ENCODE measurements at places on chromosomes 11 and 22.

- no peak for DNase-seq
Measured at GRCh38 chr11:31005202-31005601, 364.3 kb downstream of the DCDC1 start.

DNA sequence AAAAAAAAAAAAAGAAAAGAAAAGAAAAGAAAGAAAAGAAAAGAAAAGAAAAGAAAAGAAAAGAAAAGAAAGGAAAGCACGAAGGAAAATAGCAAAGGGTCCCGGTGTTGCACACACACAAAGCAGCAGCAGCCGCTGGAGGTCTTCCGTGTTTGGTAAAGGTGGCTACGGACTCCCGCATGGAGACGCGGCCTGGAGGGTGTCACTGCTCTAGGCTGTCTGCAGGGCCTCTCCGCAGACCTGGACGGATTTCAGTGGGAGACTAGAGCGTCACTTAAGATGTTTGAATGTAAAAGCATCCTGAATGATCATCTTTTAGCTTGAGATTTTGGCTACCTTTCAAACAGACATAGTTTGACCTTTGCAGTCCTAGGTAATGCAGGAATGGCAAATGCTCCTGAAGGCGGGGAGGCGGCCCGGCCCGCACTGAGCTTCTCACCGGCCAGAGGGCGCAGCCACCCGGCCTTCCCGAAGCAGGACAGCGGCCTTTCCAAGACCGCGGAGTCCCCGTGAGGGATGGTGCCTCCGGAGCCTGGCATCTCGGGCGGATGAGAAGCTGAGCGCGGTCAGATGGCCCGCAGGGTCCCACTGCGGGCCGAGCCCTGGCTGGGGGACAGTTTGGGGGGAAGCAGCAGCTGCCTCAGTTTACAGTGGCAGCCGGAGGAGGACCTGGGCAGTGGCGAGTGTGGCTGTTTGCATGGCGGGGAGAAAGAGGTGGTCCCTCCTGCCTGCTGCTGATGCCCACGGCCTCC lies 18.5 kb downstream of the KRTAP5-5 start:
- no peak for DNase-seq

- DNase-seq: no peak
Measured at GRCh38 chr11:7079545-7080135, 9.2 kb upstream of the RBMXL2 start.

DNA sequence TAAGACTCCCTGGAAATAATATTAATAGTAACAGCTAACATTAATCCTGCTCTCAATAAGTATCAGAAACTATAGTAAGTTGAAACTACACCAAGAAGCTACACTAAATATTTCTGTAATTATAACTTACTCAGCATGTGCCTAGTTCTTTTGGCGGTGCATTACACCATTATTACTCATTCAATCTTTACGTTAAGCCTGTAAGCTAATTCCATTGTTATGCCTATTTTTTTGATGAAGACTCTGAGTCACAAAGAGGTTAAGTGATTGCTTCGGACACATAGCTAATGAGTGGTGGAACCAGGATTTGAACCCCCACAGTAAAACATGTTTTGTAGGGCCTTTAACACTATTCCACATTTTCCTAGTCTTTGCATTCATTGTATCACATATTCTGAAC lies 111.6 kb downstream of the RASSF10 start:
- no peak for DNase-seq

- DNase-seq: no peak
Measured at GRCh38 chr11:26442131-26442530, 110.2 kb downstream of the ANO3 start.

GRCh38 chr22:31719850-31720471 lies 30.0 kb downstream of the PRR14L start:
- DNase-seq: no peak

DNA sequence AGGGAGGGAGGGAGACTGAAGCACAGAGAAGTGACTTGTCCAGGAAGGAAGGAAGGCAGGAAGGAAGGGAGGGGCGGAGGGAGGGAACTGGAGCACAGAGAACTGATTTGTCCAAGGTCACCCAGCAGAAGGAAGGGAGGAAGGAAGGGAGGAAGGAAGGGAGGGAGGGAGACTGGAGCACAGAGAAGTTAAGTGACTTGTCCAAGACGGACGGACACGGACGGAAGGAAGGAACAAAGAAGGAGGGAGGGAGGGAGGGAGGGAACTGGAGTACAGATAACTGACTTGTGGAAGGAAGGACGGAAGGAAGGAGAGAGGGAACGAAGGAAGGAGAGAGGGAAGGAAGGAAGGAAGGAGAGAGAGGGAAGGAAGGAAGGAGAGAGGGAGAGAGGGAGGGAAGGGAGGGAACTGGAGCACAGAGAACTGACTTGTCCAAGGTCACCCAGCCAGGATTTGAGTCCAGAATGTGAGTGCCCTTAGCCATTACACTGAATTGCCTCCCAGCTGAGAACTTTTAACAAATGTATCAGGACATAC lies 1.5 kb downstream of the SLC35F2 start:
- DNase-seq: no peak

GRCh38 chr22:36514766-36515165 lies 7.9 kb upstream of the FOXRED2 start:
- DNase-seq: no peak

DNA sequence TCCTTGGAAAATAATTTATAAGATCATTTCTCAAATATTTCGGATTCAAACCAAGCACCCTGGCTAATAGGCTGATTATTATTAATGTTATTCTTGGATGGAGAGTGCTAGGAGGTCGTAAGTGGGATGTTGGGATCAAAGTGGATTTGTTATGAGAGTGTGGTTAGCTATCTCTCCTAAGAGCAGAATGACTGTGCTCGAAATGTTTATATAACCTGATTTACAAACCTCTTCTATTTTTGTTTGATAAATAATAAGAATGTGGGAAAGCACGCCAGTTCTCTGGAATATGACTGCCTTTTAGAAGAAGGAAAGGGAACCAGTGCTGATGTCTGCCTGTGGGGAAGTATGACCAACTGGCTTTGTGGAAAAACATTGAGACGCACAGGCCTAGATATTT lies 527.5 kb downstream of the NTM start:
- DNase-seq: no peak

GRCh38 chr11:117931971-117932370 lies 2.8 kb upstream of the TMPRSS13 start:
- DNase-seq: peak; percentile 85

DNA sequence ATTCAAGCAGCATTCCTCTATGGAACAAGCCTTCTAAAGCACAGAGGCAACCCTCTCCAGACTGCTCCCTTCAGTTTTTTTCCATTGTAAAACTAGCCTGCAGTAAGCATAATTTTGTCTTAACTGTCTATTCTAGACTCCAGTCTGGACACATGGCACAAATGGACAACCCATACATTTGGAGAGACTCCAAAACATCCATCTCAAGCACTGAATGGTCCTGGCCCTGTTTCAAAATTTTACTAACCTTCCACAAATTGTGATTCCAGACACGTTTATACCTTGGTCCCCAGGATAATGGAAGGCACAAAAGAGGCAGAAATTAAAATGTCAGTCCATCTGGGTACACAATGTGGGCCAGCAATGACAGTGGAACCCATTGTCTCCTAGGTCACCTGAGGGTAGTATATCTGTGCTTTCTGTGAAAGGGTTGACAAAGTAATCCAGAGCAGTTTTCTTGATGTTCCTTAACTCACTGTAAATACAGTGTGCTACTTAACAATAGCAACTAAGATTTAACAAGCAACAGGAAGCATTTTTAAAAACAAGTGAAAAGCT lies 16.2 kb upstream of the SESN3 start:
- no peak for DNase-seq

GRCh38 chr11:23780231-23780630 lies 716.6 kb upstream of the LUZP2 start:
- no peak for DNase-seq

DNA sequence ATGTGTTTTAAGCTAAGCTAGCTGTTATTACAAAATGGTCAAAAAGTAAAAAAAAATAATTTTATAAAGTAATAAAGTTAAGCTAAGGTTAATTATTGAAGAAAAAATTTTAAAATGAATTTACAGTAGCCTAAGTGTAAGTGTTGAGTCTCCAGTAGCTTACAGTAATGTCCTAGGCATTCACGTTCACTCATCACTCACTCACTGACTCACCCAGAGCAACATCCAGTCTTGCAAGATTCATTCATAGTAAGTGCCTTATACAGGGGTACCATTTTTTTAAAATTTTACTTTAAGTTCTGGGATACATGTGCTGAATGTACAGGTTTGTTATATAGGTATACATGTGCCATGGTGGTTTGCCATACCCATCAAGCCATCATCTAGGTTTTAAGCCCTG lies 11.6 kb upstream of the OOSP4B start:
- no peak for DNase-seq

GRCh38 chr11:113614097-113614496 lies 92.0 kb downstream of the TMPRSS5 start:
- no peak for DNase-seq

- no peak for DNase-seq
Measured at GRCh38 chr22:42967933-42968332, 47.0 kb downstream of the PACSIN2 start.

DNA sequence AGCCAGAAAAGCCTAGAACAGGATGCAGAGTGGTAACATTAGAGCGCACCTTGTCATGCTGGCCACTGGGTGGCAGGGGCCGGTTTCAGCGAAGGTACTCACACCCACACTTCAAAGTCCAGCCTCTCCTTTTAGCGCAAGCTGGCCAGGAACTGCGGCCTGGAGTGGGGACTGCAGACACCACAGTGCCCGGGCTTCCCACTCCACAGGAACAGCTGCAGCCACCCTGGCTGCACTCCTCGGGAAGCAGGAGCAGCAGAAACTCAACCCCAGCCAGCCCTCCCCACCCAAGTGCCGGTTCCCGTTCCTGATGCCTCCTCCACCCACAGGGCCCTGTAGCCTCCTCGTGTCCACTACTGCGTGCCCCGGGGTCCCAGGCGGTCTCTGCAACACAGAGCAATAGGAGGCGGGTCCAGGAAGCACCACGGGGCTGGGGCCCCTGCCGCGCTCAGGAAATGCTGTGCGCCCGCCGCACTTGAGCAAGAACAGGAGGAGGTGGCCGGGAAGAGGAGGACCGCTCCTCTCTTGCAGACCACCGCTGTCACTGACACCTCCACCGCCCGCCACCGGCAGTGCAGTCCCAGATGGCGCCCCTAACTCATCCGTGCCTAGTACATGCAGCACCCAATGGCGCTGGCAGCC lies 2.2 kb downstream of the RFPL2 start:
- peak; percentile 60 for DNase-seq

DNA sequence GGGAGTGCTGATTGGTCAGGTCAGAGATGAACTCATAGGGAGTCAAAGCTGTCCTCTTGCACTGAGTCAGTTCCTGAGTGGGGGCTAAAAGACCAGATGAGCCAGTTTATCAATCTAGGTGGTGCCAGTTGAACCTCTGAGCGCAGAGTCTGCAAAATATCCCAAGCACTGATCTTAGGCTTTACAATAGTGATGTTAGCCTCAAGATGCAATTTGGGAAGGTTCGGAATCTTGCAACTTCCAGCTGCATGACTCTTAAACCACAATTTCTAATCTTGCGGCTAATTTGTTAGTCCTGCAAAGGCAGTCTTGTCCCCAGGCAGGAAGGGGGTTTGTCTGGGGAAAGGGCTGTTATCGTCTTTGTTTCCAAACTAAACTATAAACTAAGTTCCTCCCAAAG lies 92.3 kb upstream of the PARVA start:
- DNase-seq: no peak

- DNase-seq: no peak
Measured at GRCh38 chr11:79708319-79708932, 267.6 kb upstream of the TENM4 start.

DNA sequence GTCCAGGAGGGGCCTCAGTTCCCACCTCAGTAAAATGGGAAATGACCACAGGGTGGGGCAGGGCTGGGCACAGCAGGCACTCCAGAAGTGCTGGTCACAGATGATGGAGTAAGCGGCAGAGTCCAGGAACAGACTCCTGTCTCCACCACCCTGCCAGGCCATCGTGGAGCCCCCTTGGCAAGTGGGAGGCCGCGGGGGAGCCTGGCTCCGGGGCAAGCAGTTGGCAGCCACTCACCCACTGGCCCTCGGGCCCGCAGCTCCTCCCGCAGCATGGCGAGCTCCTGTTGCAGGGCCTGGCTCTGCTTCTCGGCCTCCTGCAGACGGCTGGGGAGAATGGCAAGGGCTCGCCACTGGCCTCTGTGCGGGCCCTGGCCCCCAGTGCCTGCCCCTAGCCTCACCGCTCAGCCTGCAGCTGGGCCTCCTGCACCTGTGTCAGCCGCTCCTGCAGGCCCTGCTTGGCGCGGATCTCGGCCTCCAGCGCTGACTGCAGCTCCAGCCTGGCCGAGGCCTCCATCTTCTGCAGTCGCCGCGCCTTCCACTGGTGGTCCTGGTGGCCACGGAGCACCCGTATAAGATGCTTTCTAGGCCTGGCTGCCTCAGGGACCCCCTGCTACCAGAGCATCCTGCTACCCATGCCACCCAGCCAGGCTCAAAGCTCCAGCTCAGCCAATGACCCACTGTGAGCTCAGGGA lies 10.3 kb downstream of the CDC42BPG start:
- no peak for DNase-seq

GRCh38 chr22:37925767-37926166 lies 19.7 kb downstream of the MICALL1 start:
- no peak for DNase-seq

GRCh38 chr11:8239536-8240228 lies 24.0 kb downstream of the LMO1 start:
- DNase-seq: no peak

DNA sequence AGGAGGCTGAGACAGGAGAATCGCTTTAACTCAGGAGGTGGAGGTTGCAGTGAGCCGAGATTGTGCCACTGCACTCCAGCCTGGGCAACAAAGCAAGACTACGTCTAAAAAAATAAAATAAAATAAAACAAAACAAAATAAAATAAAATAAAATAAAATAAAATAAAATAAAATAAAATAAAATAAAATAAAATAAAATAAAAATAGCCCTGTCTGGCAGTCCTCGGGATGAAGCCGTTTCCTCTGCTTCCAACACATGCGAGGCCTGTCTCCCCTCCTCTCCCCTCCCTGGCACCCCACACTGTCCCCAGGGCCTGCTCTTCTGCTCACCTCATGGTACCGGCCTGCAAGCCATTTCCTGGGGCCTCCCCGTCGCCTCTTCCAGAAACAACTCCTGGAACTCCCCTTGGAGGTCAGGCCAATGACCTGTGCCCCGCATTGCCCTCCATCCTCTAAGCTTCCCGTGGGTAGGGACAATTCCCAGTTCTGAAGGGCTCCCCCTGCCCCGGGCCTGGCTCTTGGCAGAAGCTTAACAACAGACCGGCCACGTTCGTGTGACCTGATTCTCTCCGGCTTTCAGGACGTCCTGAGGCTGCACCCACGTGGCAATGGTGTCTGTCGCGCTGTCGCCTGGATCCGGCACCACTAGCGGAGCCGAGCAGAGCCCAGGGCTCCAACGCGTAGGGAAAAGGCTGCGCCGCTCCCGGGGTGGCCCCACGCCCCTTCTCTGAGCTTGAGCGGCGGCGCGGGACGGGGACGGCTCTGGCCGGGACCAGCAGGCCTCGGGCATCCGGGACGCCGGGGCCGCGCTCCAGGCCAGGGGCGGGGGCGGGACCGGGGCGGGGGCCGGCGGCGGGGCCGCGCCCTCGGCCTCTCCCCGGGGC lies 456 bp upstream of the PARVB start:
- DNase-seq: peak; percentile 55

- DNase-seq: no peak
Measured at GRCh38 chr11:33620423-33621171, 80.0 kb downstream of the C11orf91 start.

GRCh38 chr11:88813233-88813915 lies 252.4 kb downstream of the GRM5 start:
- DNase-seq: no peak

Measured in activated CD4-positive, alpha-beta memory T cell treated with anti-CD3 and anti-CD28 coated beads for 36 hours (primary cell).